Spinal cord (tissue), 10 donors: ENCODE measurements at places on chromosomes 1 and 21. TPM values are rescaled to one million over a fixed set of nuclear protein-coding genes. Genes with fewer than 3 reads are reported as not detected.
A peak's percentile ranks its signal among the peaks of the same experiment; 100 is the strongest.

The FCRL2 gene
- 0.20 TPM for total RNA-seq

DNA sequence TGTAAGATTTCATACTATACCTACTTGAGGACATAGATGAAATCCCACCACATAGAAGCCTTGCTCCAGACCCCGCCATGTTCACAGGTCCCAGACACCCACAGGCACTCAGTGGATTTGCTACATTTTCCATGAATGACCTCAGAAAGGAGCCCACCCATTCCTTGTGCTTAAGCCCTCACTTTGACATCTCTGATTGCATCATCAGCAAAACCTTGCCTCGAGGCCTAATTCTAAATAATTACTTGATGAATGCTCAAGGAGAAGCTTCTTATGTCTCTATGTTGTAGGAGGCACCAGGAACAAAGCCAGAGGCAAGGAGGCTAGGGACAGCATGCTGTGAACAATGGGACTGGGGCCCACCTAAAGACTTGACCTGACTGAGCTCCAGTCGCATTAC, 12.1 kb downstream of the OVGP1 start:
- H3K4me3 ChIP-seq: no peak overlapping the region
- H3K4me1 ChIP-seq: no peaks in the 10 kb centered on the region
- no peak for DNase-seq
- H3K36me3 ChIP-seq: no peaks in the 10 kb centered on the region
- H3K27ac ChIP-seq: no peak overlapping the region

The RGS1 gene
- 107 TPM for total RNA-seq

- H3K27ac ChIP-seq: no peak overlapping the region
- no peaks in the 10 kb centered on the region for H3K36me3 ChIP-seq
- no peaks in the 10 kb centered on the region for H3K27me3 ChIP-seq
- no peak overlapping the region for H3K4me3 ChIP-seq
- peaks cover 3% of the 10 kb centered on the region for H3K4me1 ChIP-seq
Measured at GRCh38 chr1:173210283-173210682, 3.2 kb upstream of the TNFSF4 start.

GRCh38 chr1:196180847-196181593, 427.2 kb downstream of the KCNT2 start:
- no peaks in the 10 kb centered on the region for H3K27me3 ChIP-seq
- H3K4me1 ChIP-seq: no peaks in the 10 kb centered on the region
- H3K36me3 ChIP-seq: no peaks in the 10 kb centered on the region

The TSPEAR gene
- total RNA-seq: 0.66 TPM

GRCh38 chr1:91891969-91892368, 6.0 kb upstream of the TGFBR3 start:
- H3K27ac ChIP-seq: no peak overlapping the region
- no peak for DNase-seq
- no peaks in the 10 kb centered on the region for H3K4me1 ChIP-seq

DNA sequence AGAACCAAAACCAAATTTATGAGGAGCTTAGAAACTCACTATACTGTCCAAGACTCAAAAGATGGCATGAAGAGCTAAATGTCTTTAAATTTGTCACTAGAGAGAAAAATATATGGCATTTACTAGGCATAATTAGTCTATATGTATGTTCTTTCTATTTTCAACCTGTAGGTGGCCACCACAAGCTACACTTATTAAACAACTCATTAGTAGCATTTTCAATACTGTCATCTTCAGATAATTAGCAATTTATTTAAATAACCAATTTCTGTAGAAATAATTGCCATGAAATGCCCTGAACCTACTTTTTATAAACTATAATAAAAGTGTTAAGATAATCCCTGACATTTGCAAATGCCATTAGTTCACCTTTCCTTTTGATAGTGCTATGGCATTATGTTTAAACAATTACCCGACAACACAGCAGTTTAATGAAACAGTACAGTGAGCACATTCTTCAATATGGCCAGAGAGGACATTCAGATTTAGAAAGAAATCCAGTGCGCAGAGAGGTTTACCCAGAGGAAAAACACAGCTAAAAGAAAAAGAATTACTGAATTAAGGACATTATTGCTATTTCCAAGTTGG, 522.5 kb downstream of the PTBP2 start:
- no peak overlapping the region for H3K4me3 ChIP-seq
- H3K4me1 ChIP-seq: no peaks in the 10 kb centered on the region
- no peak for DNase-seq
- H3K27ac ChIP-seq: no peak overlapping the region
- H3K27me3 ChIP-seq: no peaks in the 10 kb centered on the region

- H3K27ac ChIP-seq: no peak overlapping the region
- no peak overlapping the region for H3K4me3 ChIP-seq
- H3K36me3 ChIP-seq: peaks cover 10% of the 10 kb centered on the region
- H3K4me1 ChIP-seq: no peaks in the 10 kb centered on the region
- no peaks in the 10 kb centered on the region for H3K27me3 ChIP-seq
Measured at GRCh38 chr1:93199150-93199549, 18.6 kb downstream of the CCDC18 start.

The PDC gene
- not detected for total RNA-seq

The IVL gene
- not detected for total RNA-seq

The PTPRF gene
- 51.0 TPM for total RNA-seq

- no peak for DNase-seq
- H3K4me1 ChIP-seq: no peaks in the 10 kb centered on the region
- H3K4me3 ChIP-seq: no peak overlapping the region
- peaks cover 53% of the 10 kb centered on the region for H3K36me3 ChIP-seq
Measured at GRCh38 chr1:19169642-19170041, 40.4 kb downstream of the UBR4 start.

The HPCA gene
- 19.3 TPM for total RNA-seq

DNA sequence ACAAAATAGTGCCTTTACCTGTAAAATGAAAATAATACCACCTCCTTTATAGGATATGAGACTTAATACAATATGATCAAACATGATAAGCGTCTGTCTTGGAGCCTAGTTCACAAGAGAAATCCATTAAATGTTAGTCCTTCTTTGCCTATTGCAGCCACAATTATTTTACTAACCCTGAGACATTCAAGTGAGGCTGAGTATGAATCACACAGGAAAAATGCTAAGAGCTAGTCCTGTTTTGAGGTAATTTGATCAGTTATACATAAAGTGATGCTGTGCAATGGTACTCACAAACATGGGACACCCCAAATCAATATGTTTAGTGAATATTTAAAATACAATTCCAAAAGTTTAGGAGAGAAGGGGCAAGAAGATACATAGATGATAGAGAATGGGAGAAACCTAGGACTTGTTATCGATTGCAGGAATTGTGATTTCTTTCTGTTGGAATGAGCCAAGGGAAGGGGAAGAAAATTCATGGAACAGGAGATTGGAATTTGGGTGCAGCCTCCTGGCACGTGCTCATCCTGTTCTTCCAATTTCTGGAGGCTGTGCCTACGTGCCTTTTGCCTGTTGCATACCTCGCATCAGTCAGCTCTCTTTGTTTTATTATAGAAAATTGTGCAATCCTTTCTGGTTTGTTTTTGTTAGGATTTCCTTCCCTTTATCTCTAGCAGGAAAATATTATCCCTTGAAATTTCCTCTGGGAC, 39.9 kb upstream of the BACH1 start:
- no peaks in the 10 kb centered on the region for H3K36me3 ChIP-seq
- no peaks in the 10 kb centered on the region for H3K27me3 ChIP-seq
- H3K4me3 ChIP-seq: no peak overlapping the region
- H3K4me1 ChIP-seq: no peaks in the 10 kb centered on the region
- no peak for DNase-seq
- H3K27ac ChIP-seq: no peak overlapping the region

The DLGAP3 gene
- total RNA-seq: 5.2 TPM

The SHE gene
- 10.5 TPM for total RNA-seq

- no peaks in the 10 kb centered on the region for H3K27me3 ChIP-seq
- H3K4me1 ChIP-seq: peaks cover 39% of the 10 kb centered on the region
- DNase-seq: no peak
- H3K36me3 ChIP-seq: no peaks in the 10 kb centered on the region
- no peak overlapping the region for H3K27ac ChIP-seq
- no peak overlapping the region for H3K4me3 ChIP-seq
Measured at GRCh38 chr1:231927431-231927830, 300.8 kb downstream of the DISC1 start.

GRCh38 chr1:158716335-158716734, 4.2 kb downstream of the OR6K3 start:
- DNase-seq: no peak
- no peaks in the 10 kb centered on the region for H3K27me3 ChIP-seq

GRCh38 chr1:162626094-162626493, 6.2 kb upstream of the DDR2 start:
- H3K4me1 ChIP-seq: no peaks in the 10 kb centered on the region
- H3K36me3 ChIP-seq: no peaks in the 10 kb centered on the region
- H3K27me3 ChIP-seq: no peaks in the 10 kb centered on the region
- H3K4me3 ChIP-seq: no peak overlapping the region
- peak overlapping the region; percentile 42 for H3K27ac ChIP-seq

- H3K27me3 ChIP-seq: no peaks in the 10 kb centered on the region
- H3K27ac ChIP-seq: no peak overlapping the region
- DNase-seq: no peak
- H3K36me3 ChIP-seq: peaks cover 27% of the 10 kb centered on the region
Measured at GRCh38 chr1:67041841-67042503, 12.0 kb downstream of the SLC35D1 start.

GRCh38 chr1:229991724-229992333, 75.2 kb upstream of the GALNT2 start:
- H3K4me1 ChIP-seq: peaks cover 8% of the 10 kb centered on the region
- H3K27ac ChIP-seq: no peak overlapping the region
- H3K4me3 ChIP-seq: no peak overlapping the region
- H3K36me3 ChIP-seq: no peaks in the 10 kb centered on the region

The PDZK1 gene
- total RNA-seq: 1.9 TPM

DNA sequence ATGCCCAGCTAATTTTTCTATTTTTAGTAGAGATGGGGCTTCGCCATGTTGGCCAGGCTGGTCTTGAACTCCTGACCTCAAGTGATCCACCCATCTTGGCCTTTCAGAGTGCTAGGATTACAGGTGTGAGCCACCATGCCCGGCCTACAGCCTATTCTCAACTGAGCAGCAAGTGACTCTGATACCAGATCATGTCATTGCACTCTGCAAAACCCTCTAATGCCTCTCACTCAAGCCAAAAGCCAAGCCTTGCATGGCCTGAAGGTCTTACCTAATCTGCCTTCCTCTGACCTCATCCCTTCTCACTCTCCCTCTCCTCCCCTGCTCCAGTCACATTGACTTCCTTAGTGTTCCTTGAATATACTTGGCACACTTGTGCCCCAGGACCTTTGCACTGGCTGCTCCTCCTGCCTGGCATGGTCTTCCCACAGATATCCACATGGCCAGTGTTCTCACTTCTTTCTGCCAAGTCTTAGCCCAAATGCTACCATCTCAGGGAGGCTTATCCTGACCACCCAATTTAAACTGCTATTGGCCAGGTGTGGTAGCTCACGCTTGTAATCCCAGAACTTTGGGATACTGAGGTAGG, 8.2 kb upstream of the ASAP3 start:
- no peak overlapping the region for H3K4me3 ChIP-seq
- H3K36me3 ChIP-seq: no peaks in the 10 kb centered on the region
- DNase-seq: no peak
- H3K27me3 ChIP-seq: no peaks in the 10 kb centered on the region
- no peak overlapping the region for H3K27ac ChIP-seq

- H3K36me3 ChIP-seq: peaks cover 5% of the 10 kb centered on the region
- no peaks in the 10 kb centered on the region for H3K27me3 ChIP-seq
- H3K4me1 ChIP-seq: no peaks in the 10 kb centered on the region
- DNase-seq: peak; percentile 34
Measured at GRCh38 chr1:220818421-220819173, 31.9 kb downstream of the MTARC1 start.

DNA sequence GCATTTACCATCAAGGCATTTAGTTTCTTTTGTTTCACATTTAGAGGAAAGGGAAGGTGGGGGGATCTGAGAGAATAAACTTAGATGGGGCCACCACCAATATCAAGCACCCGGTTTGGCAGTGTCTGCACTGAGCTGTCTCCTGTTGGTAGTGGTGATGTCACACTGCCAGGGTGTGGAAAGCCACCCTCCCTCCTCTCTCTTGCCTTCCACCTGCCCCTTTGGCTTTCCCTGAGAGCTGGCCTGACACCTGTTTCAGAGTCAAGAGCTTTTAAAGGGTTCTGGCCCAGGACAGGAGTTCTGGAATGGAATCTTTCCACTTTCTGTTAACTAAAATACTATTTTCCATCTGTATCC, 13.4 kb downstream of the ATF3 start:
- no peaks in the 10 kb centered on the region for H3K36me3 ChIP-seq
- H3K4me1 ChIP-seq: peaks cover 9% of the 10 kb centered on the region
- peaks cover 11% of the 10 kb centered on the region for H3K27me3 ChIP-seq
- no peak overlapping the region for H3K4me3 ChIP-seq
- H3K27ac ChIP-seq: no peak overlapping the region
